ENCODE measurements at places on chromosomes 3 and 15. TPM values are rescaled to one million over a fixed set of nuclear protein-coding genes. Genes with fewer than 3 reads are reported as not detected.
A peak's percentile ranks its signal among the peaks of the same experiment; 100 is the strongest.

Gene HAPLN3
- 77.0 TPM for total RNA-seq

- H3K36me3 ChIP-seq, result no peaks in the 10 kb centered on the region
- H3K4me3 ChIP-seq, result no peak overlapping the region
- DNase-seq, result no peak
- H3K27ac ChIP-seq, result no peak overlapping the region
- H3K27me3 ChIP-seq, result no peaks in the 10 kb centered on the region
- no peaks in the 10 kb centered on the region for H3K4me1 ChIP-seq
Measured at GRCh38 chr15:87962428-87962827, 294.1 kb downstream of the NTRK3 start.

GRCh38 chr3:101758224-101758623 lies 20.8 kb upstream of the NXPE3 start:
- H3K27me3 ChIP-seq, result no peaks in the 10 kb centered on the region
- H3K36me3 ChIP-seq, result peaks cover 66% of the 10 kb centered on the region
- H3K27ac ChIP-seq, result no peak overlapping the region
- peaks cover 19% of the 10 kb centered on the region for H3K4me1 ChIP-seq
- H3K4me3 ChIP-seq, result no peak overlapping the region

- no peak for DNase-seq
- H3K27me3 ChIP-seq, result no peaks in the 10 kb centered on the region
- no peak overlapping the region for H3K27ac ChIP-seq
- peaks cover 54% of the 10 kb centered on the region for H3K36me3 ChIP-seq
- H3K4me1 ChIP-seq, result peaks cover 7% of the 10 kb centered on the region
Measured at GRCh38 chr15:83030021-83030420, 18.6 kb upstream of the C15orf40 start.

- no peaks in the 10 kb centered on the region for H3K4me1 ChIP-seq
- H3K4me3 ChIP-seq, result no peak overlapping the region
- H3K27ac ChIP-seq, result no peak overlapping the region
Measured at GRCh38 chr3:14274999-14275961, 96.7 kb downstream of the LSM3 start.

- H3K4me3 ChIP-seq, result peak overlapping the region; percentile 99
- peaks cover 25% of the 10 kb centered on the region for H3K4me1 ChIP-seq
- peak overlapping the region; percentile 97 for H3K27ac ChIP-seq
- H3K36me3 ChIP-seq, result peaks cover 17% of the 10 kb centered on the region
- no peak for DNase-seq
- peaks cover 39% of the 10 kb centered on the region for H3K27me3 ChIP-seq
Measured at GRCh38 chr3:42804831-42805132, 492 bp upstream of the HIGD1A start.

GRCh38 chr3:40920041-40920440 lies 279.3 kb upstream of the CTNNB1 start:
- no peak overlapping the region for H3K4me3 ChIP-seq
- no peaks in the 10 kb centered on the region for H3K4me1 ChIP-seq
- no peaks in the 10 kb centered on the region for H3K36me3 ChIP-seq
- peak; percentile 25 for DNase-seq
- no peak overlapping the region for H3K27ac ChIP-seq

All from activated CD4-positive, alpha-beta T cell treated with anti-CD3 and anti-CD28 coated beads, Interleukin-2, amount 10 ng/mL, durations not matched to agents 24 days and 14 days (primary cell).